Activated naive CD4-positive, alpha-beta T cell treated with anti-CD3 and anti-CD28 coated beads for 36 hours (primary cell): ENCODE measurements at places on chromosomes 16 and 17. TPM values are rescaled to one million over a fixed set of nuclear protein-coding genes. Genes with fewer than 3 reads are reported as not detected.

OSGIN1 gene
- total RNA-seq: 0.47 TPM

- H3K27me3 ChIP-seq: peaks cover 2% of the 10 kb centered on the region
- H3K4me3 ChIP-seq: no peak overlapping the region
- H3K36me3 ChIP-seq: no peaks in the 10 kb centered on the region
Observed at GRCh38 chr16:19898924-19899604, 14.4 kb upstream of the GPRC5B start.

KRTAP4-4 gene
- not detected for total RNA-seq

PIMREG gene
- total RNA-seq: 18.1 TPM

GRCh38 chr16:49663081-49664065, 192.5 kb downstream of the ZNF423 start:
- H3K27me3 ChIP-seq: no peaks in the 10 kb centered on the region
- H3K4me3 ChIP-seq: no peak overlapping the region
- no peaks in the 10 kb centered on the region for H3K36me3 ChIP-seq
- H3K27ac ChIP-seq: no peak overlapping the region
- no peak for DNase-seq

DNA sequence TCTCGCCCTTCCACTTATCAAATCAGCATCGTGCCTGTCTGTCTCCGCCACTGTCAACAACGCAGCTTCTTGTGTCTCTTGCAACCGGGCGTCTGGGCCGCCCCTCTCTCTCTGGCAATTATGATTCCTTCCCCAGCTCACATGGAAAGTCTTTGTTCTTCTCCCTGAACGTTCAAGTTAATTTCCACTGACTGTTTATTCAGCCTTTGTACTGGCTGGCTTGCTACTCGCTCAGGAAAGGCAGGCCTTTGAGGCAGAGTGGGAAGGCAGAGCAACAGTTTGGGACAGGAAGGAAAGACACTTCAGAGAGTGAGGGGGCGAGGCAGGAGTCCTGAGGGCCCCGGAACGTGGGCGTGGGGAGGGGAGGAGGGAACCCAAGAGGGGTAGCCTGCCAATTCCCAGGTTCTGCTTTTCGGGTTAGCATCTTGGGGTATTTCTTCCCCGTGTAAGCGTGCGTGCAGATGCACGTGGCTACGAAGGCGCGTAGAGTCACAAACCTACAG, 50.8 kb downstream of the AKAP1 start:
- no peaks in the 10 kb centered on the region for H3K36me3 ChIP-seq
- no peak overlapping the region for H3K27ac ChIP-seq
- no peaks in the 10 kb centered on the region for H3K27me3 ChIP-seq
- H3K4me3 ChIP-seq: no peak overlapping the region

DNA sequence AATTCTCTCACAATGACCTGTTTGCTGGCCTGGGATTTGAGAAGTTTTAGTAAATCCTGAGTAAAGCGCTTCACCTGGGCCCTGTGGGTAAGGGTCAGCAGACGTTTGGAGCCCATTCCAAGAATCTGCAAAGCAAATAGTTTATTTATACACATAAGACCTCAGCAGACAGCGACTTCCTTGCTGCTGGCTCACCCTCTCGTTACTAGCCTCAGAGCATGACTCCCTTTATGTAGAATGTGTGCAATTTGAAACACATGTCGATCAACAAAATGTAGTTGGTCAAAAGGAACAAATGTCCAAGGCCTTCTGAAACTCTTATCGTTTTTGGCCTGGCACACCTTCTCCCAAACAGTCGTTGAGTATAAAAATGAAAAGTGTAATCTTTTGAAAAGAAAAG, 31.3 kb downstream of the MARF1 start:
- no peak overlapping the region for H3K27ac ChIP-seq
- H3K27me3 ChIP-seq: no peaks in the 10 kb centered on the region
- peaks cover 4% of the 10 kb centered on the region for H3K4me1 ChIP-seq
- no peak for DNase-seq
- no peak overlapping the region for H3K4me3 ChIP-seq
- peaks cover 34% of the 10 kb centered on the region for H3K36me3 ChIP-seq

DNA sequence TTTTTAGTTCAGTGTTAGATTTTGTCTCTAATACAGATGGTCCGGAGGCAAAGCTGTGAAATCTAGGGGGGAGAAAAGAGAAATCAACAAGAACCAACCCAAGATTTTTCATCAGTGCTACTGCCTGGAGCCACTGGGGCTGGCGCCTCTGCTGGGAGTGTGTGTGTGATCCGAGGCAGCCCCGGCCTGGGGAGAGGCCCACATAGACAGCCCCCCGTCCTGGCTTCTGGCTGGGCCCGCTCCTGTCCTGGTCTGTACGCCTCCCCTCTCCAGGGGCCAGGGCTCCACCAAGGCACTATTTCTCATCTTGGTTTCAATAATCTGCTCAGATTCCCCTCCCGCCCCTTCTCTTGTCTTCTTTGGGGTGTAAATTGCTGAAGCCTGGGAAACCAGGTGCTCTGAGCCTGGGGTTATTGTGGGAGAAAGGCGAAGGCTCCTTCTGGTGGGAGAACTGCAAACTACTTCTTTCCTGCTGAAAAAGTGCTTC, 7.8 kb downstream of the BAHCC1 start:
- H3K4me3 ChIP-seq: no peak overlapping the region
- no peaks in the 10 kb centered on the region for H3K36me3 ChIP-seq
- no peak for DNase-seq
- H3K27ac ChIP-seq: no peak overlapping the region
- H3K4me1 ChIP-seq: peaks cover 9% of the 10 kb centered on the region

KRTAP3-1 gene
- total RNA-seq: not detected

DNA sequence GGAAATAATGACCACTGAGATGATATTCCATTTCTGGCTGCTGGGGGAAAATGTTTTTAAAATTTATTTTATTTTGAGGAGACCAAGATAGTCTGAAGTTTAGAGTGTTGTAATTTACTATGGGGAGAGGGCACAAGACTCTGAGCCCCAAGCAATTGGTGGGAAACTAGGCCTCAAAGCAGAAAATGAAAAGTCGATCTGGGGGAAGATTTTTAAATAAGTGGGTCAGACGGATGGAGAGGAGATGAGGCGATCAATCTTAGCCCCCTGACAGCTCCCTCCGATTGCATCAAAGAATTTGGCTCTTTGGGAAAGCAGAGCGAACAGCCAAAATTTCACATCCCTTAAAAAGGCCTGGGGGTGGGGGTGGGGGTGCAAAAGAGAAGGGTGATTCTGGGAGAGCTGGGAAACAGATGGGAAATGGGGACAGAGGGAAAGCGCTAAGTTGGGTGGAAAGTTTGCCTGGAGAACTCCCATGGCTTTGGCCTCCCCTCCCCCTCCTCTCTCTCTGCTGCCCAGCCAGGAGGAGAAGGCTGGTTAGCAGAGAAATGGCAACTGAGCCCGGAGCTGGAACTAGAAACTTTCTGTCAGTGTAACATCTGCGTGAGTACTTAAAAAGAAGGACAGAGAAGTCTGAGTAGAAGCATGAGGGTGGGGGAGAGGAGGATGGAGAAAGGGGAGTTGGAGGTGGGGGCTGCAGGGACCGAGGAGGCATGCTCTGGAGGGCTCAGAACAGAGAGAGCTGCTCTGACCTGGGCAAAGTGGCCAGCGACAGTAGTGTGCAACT, 1.4 kb upstream of the HOXB2 start:
- no peak for DNase-seq
- H3K4me1 ChIP-seq: peaks cover 44% of the 10 kb centered on the region
- H3K27me3 ChIP-seq: peaks cover 9% of the 10 kb centered on the region
- peak overlapping the region; percentile 55 for H3K4me3 ChIP-seq
- peaks cover 14% of the 10 kb centered on the region for H3K36me3 ChIP-seq
- peak overlapping the region; percentile 79 for H3K27ac ChIP-seq
